Activated CD4-positive, alpha-beta T cell treated with anti-CD3 and anti-CD28 coated beads, Interleukin-2, amount 50 U/mL, for 1 hour (primary cell): ENCODE measurements at places on chromosomes 5 and 9.

- DNase-seq: no peak
These were observed 352.4 kb upstream of the ACTBL2 start for GRCh38 chr5:57834829-57835608.

DNA sequence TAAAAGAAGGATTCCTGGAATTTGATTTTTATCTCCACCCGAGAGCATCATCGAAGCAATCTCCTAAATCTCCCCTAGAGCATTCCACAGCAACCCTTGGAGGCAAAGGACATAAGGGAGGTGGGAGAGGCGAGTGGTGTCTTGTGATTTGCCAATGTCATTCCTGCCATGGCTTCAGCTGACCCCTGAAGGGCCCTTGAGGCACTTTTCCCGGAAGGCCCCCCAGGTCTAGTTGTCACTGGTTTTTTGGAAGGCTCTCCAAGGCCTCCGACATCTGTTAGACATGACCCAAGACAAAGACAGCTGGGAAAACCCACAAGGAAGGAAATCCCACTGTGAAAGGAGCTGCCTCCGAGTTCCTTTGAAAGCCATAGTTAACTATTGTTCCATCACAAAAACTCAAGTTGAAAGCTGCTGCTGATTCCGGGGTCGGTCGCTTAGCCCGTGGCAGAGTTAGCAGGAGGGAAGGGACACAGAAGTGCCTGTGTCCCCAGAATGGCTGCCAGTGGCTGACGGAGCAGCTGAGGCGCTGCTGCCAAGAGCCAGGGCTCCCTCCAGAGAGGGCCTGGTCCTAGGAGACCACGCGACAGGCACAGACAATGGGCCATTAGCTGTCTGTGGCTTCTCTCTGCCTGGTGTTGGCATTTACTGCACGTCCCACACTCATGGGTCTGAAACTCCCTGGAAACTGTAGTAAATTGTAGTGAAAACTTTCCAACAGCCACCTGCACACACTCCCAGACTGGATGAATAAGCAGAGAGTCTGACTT is 24.4 kb upstream of the TRIO start:
- DNase-seq: no peak

DNA sequence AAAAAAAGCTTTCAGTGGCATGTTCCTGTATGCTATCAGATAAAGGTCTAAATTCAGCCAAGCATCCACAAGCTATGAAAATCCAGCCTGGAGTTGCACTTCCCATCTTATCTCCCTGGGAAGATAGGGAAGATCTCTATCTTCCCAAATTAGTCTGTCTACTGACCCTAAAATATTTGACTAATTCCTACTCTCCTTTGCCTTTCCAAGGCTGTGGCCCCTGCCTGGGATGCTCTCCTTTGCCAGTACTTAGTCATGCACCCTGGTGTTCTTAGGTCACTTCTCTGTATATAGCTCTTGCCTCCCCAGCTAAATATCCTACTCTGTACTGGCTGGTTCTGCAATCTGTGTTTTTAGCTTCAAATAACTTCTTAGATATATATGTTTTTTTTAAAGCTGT is 44.0 kb upstream of the PLPP1 start:
- DNase-seq: no peak

DNA sequence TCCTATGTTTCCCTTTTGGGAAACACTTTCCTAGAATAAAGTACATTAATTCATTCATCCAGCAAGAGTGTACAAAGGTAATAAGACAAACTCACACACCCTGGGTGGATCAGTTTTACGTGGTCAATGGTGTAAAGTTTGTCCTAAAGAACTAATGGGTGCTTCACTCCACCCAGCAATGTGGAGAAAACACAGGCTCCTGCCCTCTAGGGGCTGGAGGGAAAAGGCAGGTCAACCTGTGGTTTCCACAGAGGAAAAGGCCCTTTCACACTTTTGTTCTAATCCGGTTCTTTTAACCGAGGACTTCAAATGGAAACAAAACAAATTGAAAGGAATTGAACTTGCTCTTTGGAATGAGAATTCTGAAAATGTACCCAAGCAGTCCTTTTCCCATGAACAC is 80.9 kb upstream of the SPOCK1 start:
- DNase-seq: no peak

DNA sequence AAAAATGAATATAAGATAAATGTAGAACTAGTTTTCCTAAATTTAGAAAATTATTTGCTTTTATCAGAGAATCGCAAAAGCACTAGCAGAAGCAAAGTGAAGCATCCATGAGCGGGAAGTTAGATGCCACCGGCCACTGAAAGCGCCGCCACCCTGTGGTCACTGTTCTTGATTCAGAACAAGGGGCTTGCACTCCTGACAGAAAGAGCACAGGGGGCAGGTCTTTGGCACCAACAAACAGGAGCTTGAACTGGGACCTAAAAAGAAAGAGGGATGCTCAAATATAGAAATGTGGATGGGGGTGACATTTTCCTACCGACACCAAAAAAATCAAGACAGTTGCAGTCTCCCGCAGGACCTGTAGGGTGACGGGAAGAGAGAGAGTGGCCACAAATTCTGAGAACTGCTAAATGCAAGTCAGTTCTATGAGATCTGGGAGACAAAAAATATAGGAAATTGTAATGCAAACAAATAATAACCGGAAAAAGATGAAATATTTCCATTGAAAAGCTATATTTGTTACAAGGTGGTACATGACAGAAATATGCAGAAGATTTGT is 144.3 kb downstream of the CDH12 start:
- no peak for DNase-seq

- no peak for DNase-seq
These were observed 10.4 kb upstream of the SPINK4 start for GRCh38 chr9:33229359-33230114.

- no peak for DNase-seq
These were observed 280.8 kb downstream of the AOPEP start for GRCh38 chr9:95007226-95007869.

- no peak for DNase-seq
These were observed 57.8 kb downstream of the NDUFAF2 start for GRCh38 chr5:61002611-61003355.

DNA sequence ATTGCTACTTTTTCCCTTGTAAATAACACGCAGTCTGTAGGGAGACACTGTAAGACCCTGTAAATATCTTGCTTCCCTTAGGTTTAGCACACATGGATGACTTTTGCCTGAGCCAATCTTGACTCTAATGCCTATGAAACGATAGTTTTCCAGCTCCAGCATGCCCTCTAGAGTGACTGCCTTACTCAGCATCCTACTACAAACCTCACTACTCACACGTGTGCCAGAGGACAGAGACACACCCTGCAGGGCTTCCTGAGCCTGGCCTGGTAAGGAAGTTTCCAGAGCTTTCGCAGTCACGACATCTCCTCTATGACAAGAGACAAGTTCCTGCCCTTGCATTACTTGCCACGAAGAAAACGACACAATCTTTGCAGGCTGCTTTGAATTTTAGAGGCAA is 138.1 kb downstream of the ATPSCKMT start:
- DNase-seq: no peak

GRCh38 chr5:44446399-44446798 is 57.2 kb upstream of the FGF10 start:
- no peak for DNase-seq

GRCh38 chr5:149371296-149371962 is 7.7 kb downstream of the IL17B start:
- DNase-seq: peak; percentile 69

GRCh38 chr9:107368696-107369095 is 85.6 kb downstream of the RAD23B start:
- DNase-seq: no peak

DNA sequence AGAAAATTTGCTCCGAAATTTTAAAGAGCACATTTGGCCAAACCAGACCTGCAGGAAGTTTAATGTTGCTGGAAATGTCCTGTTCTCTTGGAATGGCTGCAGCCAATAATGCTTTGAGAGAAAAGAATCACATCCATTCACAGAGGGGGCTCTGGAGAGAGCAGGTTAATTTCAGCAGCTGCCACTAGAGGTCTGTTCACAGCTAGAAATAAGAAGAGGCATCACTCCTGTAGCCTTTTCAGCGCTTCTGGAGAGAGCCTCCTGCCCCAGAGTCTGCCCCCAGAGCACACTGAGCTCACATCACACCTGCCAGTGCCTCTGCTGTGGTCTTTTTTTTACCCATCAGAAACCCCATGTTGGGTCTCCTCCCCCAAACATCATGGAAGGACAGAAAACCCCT is 124.8 kb upstream of the RAD23B start:
- no peak for DNase-seq

GRCh38 chr5:126009566-126009965 is 413.6 kb upstream of the GRAMD2B start:
- no peak for DNase-seq

- DNase-seq: no peak
These were observed 9.6 kb downstream of the TRIP13 start for GRCh38 chr5:902129-902916.

DNA sequence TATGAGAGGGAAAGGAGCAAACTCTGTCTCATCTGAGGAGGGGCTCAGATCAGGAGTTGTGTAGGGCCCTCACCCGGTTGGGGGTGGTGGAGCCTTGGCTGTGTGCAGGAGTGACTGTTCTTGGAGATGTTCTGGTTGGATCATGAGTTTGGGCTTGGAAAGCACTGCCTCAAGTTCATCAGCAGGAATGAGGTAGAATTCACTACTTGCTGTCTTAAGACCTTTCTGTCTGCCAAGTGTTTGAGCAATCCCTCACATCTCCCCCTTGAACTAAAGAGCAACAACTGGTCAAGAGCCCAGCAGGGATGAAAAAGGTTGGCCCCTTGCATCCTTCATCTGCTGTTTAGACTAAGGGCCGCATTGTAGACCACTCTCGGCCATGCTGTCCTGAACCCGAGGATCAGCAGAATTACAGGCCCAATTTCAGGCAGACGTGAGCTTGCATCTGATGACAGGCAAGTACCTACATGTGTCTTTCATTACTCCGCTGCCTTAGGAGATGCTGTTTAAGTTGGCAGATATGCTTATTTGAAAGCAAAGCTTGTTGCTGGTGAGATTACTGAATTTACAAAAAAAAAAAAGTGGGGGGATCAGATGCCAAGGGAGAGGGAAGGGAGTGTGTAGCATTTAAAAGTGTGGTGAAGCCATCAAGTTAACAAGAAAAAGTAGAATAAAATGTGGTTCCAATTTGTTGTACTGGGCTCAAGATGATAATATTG is 36.4 kb downstream of the PIK3R1 start:
- DNase-seq: no peak

DNA sequence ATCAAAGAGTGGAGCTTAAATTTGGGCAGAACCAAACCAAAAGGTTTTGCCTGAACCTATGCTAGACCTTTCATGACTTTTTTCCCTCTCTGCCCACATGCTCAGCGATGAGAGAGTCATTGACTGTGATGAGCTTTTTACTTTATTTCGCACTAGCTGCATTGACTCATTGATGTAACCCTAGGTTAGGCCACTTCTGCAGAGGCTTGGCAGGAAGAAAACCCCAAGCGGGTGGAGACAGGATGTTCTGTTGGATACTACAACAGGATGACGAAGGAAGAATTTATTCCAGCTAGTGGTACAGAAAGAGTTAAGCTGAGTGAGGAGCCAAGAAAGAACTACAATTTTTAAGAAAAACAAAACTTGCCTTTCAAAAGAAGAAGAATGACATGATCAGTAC is 18.4 kb downstream of the AGXT2 start:
- DNase-seq: no peak

DNA sequence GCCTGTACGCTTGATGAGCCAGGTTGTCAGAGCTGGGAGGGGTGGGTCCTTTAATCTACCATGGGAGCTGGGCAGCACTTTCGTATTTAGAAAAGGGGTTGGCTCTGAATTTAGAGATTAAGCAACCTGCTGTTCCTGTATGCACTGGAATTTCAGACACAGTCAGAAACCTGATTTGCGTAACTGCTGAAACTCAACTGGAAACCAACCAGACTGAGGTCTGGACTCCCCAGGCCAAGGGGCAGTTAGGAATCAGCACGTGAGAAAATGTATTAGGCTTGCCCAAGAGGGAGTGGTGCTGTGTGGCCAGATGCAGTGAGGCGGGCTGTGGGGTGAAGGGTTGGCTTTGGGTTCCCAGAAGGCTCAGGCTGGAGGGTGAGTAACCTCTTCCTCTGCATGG is 235.0 kb downstream of the GOLPH3 start:
- no peak for DNase-seq

DNA sequence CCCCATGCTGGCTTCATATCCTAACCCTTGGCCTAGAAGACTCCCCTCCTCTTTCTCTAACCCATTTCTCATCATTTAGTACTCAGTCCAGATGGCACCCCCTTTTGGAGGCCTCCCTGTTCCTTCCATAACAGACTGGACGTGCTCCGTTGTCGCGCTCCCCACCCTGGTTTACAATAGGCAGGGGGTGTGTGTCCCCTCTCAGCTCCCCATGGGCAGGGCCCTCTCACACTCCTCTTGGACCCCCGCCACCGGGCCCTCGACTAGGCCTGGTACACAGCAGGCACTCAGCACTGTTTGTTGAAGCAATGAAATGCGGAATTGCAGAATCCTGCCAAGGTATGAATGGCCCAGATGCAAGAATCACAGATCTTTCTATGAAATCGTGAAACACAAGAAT is 227.4 kb downstream of the FSTL4 start:
- DNase-seq: no peak

- DNase-seq: no peak
These were observed 39.5 kb upstream of the TNFSF15 start for GRCh38 chr9:114845373-114845772.

GRCh38 chr5:4646715-4647375 is 493.3 kb upstream of the ADAMTS16 start:
- no peak for DNase-seq

DNA sequence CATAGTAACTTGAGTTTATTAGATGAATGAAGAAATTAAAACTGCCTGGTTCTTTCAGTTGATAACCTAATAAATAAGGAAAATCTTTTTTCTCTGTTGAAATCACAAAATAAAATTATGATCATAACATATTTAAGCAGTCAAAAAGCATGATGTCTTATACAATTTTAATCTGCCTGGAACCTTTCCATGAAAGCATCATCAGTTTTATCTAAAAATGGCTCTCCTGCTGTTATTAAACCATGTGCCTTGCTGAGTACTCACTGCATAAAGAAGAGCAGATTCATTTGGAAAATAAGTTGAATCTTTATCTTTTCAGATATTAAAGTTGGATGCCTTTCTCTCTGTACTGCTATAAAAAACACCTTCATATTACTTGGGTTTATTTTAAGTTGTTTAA is 148.8 kb downstream of the SLC24A2 start:
- no peak for DNase-seq
